ENCODE measurements at places on chromosomes 4 and X. TPM values are rescaled to one million over a fixed set of nuclear protein-coding genes. Genes with fewer than 3 reads are reported as not detected.

Gene IL21
- total RNA-seq: not detected

Gene SPANXB1
- not detected for total RNA-seq

Gene TACR3
- total RNA-seq: not detected

Gene NHSL2
- not detected for total RNA-seq

Gene SLC4A4
- not detected for total RNA-seq
